ENCODE measurements at places on chromosomes 13 and 19. TPM values are rescaled to one million over a fixed set of nuclear protein-coding genes. Genes with fewer than 3 reads are reported as not detected.

PGLYRP1 gene
- not detected for total RNA-seq

- no peak overlapping the region for H3K27ac ChIP-seq
- no peak for DNase-seq
- no peaks in the 10 kb centered on the region for H3K4me1 ChIP-seq
- H3K27me3 ChIP-seq, result no peaks in the 10 kb centered on the region
Measured at GRCh38 chr13:67554286-67554685, 324.1 kb upstream of the PCDH9 start.

- H3K27ac ChIP-seq, result no peak overlapping the region
- DNase-seq, result no peak
- H3K36me3 ChIP-seq, result no peaks in the 10 kb centered on the region
- peaks cover 40% of the 10 kb centered on the region for H3K27me3 ChIP-seq
- no peaks in the 10 kb centered on the region for H3K4me1 ChIP-seq
Measured at GRCh38 chr13:96091164-96092117, 1.5 kb downstream of the HS6ST3 start.

DNA sequence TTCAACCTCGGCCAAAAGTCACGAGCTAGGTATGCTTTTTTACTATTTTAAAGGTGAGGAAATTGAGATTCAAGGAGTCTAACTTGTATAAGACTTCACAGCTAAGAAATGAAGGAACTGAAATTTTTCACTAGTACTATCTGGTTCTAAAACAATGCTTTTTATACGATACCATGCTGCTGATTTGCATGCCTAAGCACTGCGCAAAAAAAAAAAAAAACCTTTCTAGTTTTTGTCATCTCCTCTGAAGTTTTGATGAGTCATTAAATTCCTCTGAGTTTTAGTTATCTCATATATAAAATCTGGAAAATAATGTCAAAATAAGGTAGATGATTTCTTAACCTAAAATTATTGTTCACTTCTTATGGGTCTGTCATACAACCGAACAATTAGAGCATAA is 28.0 kb upstream of the UFM1 start:
- H3K27me3 ChIP-seq, result no peaks in the 10 kb centered on the region
- H3K27ac ChIP-seq, result no peak overlapping the region
- no peak for DNase-seq
- H3K4me3 ChIP-seq, result no peak overlapping the region

GRCh38 chr13:85170372-85170771 is 628.8 kb downstream of the SLITRK6 start:
- no peak for DNase-seq
- no peaks in the 10 kb centered on the region for H3K36me3 ChIP-seq
- H3K4me1 ChIP-seq, result no peaks in the 10 kb centered on the region
- no peak overlapping the region for H3K4me3 ChIP-seq
- no peak overlapping the region for H3K27ac ChIP-seq
- H3K27me3 ChIP-seq, result no peaks in the 10 kb centered on the region
